ENCODE measurements at places on chromosomes 3 and 15. TPM values are rescaled to one million over a fixed set of nuclear protein-coding genes. Genes with fewer than 3 reads are reported as not detected.

DNA sequence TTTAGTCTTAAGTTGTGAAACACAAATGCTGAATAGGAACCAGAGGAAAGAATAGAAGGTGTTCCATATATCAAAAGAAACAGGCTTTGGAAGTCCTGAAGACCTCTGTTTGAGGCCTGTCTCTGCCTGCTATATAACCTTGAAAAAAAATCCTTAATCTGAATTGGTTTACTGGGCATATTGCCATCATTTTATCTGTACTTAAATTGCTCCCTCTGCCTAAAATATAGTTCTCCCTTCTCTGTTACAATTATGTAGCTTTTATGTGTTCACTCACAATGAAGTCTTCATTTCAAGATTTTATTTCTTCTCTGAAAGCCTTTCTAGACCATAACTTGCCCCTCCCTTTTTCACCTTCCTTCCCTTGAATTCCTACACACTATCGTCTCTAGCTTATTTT is 21.2 kb downstream of the ARL13B start:
- DNase-seq, result no peak

The FETUB gene
- not detected for total RNA-seq

GRCh38 chr3:173253471-173253870 is 112.4 kb upstream of the SPATA16 start:
- no peak for DNase-seq

The RASGRP1 gene
- total RNA-seq, result 69.7 TPM

GRCh38 chr3:3631114-3631513 is 168.1 kb upstream of the LRRN1 start:
- no peak for DNase-seq

DNA sequence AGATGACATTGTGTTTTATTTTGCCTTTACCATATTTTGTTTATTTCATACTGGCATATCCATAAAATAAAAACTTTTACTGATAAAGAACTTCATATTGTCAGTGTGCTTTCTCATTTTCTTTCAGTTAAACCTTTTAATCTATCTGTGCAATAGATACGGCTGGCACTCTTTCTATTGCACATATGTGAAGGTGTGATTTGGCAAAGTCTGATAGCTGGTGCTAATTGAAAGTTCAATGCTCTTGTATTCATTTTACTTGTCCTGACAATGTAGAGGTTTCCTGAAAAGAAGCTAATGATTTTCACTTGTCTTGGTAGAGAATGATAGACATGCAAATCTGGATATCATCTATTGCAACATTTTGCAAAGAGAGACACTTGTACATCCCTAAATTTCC is 467.0 kb downstream of the NSUN3 start:
- no peak for DNase-seq

GRCh38 chr15:65791335-65792137 is 557 bp downstream of the DENND4A start:
- no peak for DNase-seq

GRCh38 chr3:82293435-82293834 is 532.0 kb upstream of the GBE1 start:
- DNase-seq, result no peak

The SLC9C1 gene
- total RNA-seq, result not detected

DNA sequence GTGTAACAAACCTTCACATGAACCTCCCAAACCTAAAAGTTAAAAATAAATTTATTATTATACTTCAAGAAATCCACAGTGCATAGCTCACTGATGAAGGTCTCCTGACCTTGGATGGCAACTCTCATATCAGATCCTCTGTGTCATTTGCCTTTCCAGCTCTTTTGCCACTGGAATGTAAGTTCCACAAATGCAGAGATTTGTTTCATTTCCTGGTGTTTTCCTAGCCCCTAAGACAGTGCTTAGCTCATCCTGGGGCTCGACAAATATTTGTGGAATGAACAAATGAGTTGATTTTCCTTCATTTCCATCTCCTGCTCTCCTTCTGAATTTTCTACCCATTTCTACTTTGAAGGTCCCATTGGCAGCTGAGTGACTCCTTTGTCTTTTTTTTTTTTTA is 56.0 kb downstream of the FRMD4B start:
- DNase-seq, result no peak

DNA sequence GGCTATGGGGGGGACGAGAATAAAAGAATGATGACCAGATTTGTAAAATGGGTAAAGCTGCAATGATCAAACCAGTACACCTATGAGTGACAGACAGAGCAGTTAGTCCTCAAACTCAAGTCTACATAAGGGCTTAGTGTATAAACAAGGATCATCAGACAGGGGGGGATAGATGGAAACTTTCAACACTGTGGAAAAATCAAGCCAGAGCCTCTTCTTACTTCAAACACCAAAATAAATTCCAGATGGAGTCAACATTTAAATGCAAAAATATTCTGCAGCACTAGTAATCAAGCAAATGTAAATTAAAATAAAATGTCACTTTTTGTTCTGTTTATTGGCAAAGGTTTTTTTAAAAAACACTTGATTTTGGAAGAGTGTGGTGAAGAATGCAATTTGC is 205.9 kb upstream of the RGMA start:
- no peak for DNase-seq

The AMOTL2 gene
- not detected for total RNA-seq

DNA sequence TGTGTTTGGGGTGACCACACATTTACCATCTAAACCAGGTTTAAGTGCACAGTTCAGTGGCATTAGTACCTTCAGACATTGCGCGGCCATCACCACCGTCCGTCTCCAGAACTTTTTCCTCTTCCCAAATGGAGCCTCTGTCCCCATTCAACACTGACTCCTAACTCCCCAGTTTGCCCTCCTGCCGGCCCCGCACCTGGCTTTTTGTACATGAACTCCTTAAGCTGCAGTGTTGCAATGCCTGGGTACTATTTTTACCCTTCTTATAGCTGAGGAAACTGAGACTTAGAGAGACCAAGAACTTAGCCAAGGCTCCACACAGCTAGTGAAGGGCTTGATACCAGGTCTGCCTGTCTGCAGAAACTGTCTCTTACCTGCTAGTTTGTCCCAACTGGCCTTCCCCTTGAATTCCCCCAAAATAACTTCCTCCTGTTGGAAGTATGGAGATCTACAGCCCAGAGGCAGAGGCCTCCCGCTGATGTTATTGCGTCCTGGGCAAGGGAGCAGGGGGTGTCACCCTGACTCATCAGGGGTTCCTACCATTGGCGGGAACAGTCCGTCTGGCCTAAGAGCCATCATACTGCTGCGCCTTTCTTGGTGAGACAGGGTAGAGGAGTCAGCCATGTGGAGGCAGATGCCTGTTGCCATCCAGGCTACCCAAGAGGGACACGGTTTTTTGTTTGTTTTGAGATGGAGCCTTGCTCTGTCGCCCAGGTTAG is 65.6 kb downstream of the GRIP2 start:
- no peak for DNase-seq

DNA sequence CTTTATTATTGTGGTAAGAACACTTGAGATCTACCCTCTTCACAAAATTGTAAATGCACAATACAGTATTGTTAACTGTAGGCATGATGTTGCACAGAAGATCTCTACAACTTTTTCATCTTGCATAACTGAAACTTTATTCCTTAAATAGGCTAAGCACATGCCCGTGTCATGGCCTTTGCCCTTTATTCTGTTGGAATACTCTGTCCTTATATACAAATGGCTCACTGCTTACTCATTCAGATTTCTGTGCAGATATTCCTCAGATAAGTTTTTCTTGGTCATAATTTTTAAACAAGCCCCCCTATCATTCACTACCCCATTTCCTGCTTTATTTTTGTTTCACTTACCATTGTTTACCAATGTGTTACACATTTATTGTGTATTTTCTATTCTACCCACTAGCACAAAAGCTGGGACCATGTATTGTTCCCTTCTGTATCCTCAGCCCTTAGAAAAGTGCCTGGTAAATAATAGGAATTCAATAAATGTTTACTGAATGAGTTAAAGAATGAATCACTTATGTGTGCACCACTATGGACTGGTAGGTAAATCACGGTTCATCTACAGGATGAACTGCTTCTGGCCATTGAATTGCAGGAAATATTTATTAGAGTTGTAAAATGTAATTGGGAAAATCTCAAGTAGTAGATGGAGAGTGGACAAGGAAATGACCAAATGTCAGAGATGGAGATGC is 151.0 kb downstream of the CPNE4 start:
- no peak for DNase-seq

DNA sequence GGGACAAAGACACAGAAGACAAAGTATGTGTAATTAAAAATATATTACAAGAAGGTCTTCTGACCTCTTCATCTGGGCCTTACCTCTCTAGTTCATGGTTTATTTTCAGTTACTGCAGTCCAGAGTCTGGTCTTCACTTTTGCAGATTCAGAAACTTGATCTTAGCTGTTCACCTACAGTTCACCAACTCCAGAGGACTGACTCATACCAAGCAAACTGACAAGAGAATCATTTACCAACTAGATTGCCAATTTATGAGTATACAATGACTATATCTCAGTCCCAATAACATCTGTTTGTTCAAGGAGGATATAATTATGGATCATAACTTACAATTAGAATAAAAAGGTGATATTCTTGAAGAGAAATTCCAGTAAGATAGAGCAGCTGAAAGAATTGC is 9.0 kb downstream of the P2RY1 start:
- DNase-seq, result no peak

DNA sequence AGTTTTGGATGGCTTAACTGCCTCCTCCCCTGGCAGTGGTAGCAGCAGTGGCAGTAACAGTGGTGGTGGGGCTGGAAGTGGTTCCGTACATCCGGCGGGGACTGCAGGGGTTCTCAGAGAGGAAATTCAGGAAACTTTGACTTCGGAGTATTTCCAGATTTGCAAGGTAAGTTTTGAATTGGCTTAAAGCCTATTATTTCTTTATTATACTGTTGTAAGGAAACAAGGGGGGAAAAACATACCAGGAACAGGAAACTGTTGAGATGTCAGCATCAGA is 1.5 kb downstream of the STXBP5L start:
- no peak for DNase-seq

GRCh38 chr3:195889870-195890295 is 18.5 kb downstream of the TNK2 start:
- no peak for DNase-seq

- no peak for DNase-seq
Measured at GRCh38 chr3:144552346-144553057, 580.9 kb downstream of the DIPK2A start.

The VIPR1 gene
- total RNA-seq, result 67.6 TPM

GRCh38 chr15:79065706-79066376 is 24.7 kb downstream of the RASGRF1 start:
- no peak for DNase-seq
